A549 treated with CpdA at 1 μM for 4 hours (cell line): ENCODE measurements at places on chromosomes 1 and 21. TPM values are rescaled to one million over a fixed set of nuclear protein-coding genes. Genes with fewer than 3 reads are reported as not detected.

The DNAH14 gene
- total RNA-seq = 13.5 to 17.0 TPM (median 16.0 TPM) in 5 replicates

The AIRE gene
- total RNA-seq = not detected in 5 replicates

The OLFM3 gene
- not detected in 5 replicates for total RNA-seq

The CR2 gene
- 0.03 TPM in 1 of 5 replicates, not detected in the others for total RNA-seq

The UBXN10 gene
- not detected in 5 replicates for total RNA-seq

The SERPINC1 gene
- 0.13 to 0.15 TPM (median 0.14 TPM) in 3 of 5 replicates, not detected in the others for total RNA-seq

The LDLRAD1 gene
- not detected in 5 replicates for total RNA-seq

The PRAMEF11 gene
- not detected in 5 replicates for total RNA-seq

The BGLAP gene
- 0.27 to 1.2 TPM (median 0.44 TPM) in 4 of 5 replicates, not detected in the other for total RNA-seq

The COL8A2 gene
- total RNA-seq = 0.06 to 0.15 TPM (median 0.09 TPM) in 5 replicates

The FNBP1L gene
- 11.5 to 20.5 TPM (median 15.6 TPM) in 5 replicates for total RNA-seq

The GJA8 gene
- total RNA-seq = not detected in 5 replicates

The PCP4L1 gene
- total RNA-seq = 0.07 to 0.10 TPM (median 0.09 TPM) in 3 of 5 replicates, not detected in the others

The SLFNL1 gene
- 0.03 TPM in 1 of 5 replicates, not detected in the others for total RNA-seq

The SERTAD4 gene
- total RNA-seq = 0.63 to 1.2 TPM (median 0.76 TPM) in 5 replicates

The TTLL7 gene
- 1.6 to 2.9 TPM (median 2.3 TPM) in 5 replicates for total RNA-seq

The IPO9 gene
- total RNA-seq = 22.3 to 43.2 TPM (median 41.1 TPM) in 5 replicates

The NPHS2 gene
- total RNA-seq = not detected in 5 replicates

The TNFRSF8 gene
- total RNA-seq = 0.07 to 0.10 TPM (median 0.09 TPM) in 4 of 5 replicates, not detected in the other
